ENCODE measurements at places on chromosomes 3 and 15.
A peak's percentile ranks its signal among the peaks of the same experiment; 100 is the strongest.

DNA sequence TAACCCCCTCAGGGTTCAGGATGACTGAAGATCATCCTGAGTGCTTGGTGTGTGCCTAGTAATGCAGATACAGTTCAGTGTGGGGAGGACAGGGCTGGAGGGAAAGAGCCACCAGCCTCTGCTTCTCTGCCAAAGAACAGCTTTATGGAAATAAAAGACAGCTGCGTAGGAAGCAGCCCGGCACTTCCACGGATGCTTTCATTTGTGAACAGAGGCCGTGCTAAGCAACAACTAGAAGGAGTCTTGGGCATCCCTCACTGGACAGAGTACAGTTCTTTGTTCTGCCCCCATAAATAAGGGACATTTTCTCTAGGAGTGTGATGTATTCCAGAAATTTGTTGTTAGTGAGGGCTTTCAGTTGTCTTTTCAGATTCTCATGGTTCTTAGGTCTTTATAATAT is 194.8 kb upstream of the RGMA start:
- no peak for DNase-seq
- H3K36me3 ChIP-seq = no peaks in the 10 kb centered on the region
- H3K4me1 ChIP-seq = peaks cover 2% of the 10 kb centered on the region
- no peak overlapping the region for H3K4me3 ChIP-seq

DNA sequence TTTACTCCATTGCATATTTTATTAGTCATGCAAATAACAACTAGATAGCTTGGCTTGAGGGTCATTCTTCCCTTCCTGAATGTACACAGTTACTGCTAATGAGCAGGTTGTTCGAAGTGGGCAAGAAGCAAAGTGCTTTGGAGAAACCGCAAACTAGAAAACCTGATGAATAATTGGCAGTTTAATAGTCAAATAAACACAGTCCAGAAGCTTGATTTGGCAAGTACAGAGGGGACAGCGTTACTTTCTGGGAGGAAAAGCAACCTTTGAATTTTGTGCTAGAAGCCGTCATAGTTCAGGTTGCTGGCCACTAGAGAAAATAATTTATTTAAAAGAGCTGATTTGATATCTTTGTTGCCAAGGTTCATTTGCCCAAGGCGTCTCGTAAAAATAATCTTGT is 94.9 kb downstream of the MFSD1 start:
- no peaks in the 10 kb centered on the region for H3K27me3 ChIP-seq
- no peaks in the 10 kb centered on the region for H3K36me3 ChIP-seq
- H3K4me1 ChIP-seq = no peaks in the 10 kb centered on the region
- no peak overlapping the region for H3K4me3 ChIP-seq

DNA sequence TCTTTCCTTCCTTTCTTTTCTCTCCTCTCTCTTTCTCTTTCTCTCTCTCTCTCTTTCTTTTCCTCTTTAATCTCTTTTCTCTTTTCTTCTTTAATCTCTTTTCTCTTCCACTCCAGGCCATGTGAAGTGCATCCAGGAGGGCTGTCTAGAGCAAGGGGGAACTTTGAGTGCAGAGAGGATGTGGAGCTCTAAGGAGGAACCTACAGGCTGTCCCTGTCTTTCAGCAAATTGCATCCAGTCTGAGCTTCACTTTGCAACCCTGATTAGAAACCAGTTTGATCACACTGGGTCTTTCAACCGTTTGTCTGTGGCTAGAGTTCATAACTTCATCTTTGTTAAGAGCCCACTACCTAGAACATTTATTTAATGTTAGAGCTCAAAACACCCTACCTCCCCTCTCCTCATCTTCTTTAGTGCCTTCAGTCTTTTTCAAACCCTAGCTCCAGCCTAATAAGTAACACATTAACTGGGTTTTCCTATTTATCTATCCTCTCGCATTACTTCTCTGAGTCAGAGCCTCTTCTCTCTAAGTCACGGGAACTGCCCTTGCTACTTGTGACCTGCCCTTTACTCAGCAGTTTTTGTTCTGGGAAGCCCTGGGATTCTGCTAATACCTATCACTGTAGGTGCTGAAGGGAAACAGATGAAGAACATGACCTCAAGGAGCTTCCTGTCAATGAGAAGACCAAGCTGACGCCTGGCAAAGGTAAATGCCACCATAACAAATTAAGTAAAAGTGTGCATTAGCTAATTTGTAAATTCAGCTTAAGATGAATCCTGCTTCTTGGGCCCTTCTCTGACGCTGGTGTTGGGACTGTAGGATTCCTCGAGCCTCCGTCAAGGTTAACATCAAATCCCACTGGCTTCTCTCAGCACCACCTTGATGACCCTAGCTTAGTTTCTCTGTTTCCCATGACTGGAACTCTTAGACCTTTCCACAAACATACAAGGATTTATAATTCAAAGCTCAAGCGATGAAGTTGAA is at the start of gene GCNT3:
GCNT3 (plus strand) TSS at position 508 of the 985 bp plus-strand sequence. CDS start 6,456 bp downstream, outside the sequence.
- H3K4me3 ChIP-seq = no peak within 1 kb of the TSS
- H3K4me1 ChIP-seq = no peaks in the 10 kb centered on the region
- H3K27ac ChIP-seq = no peak within 1 kb of the TSS
- H3K27me3 ChIP-seq = no peaks in the 10 kb centered on the region
- no peaks in the 10 kb centered on the region for H3K36me3 ChIP-seq
- no peak for DNase-seq

GRCh38 chr3:60948488-60948887 is 302.8 kb downstream of the FHIT start:
- no peaks in the 10 kb centered on the region for H3K36me3 ChIP-seq
- no peak overlapping the region for H3K27ac ChIP-seq
- H3K4me3 ChIP-seq = no peak overlapping the region
- no peak for DNase-seq
- no peaks in the 10 kb centered on the region for H3K27me3 ChIP-seq

DNA sequence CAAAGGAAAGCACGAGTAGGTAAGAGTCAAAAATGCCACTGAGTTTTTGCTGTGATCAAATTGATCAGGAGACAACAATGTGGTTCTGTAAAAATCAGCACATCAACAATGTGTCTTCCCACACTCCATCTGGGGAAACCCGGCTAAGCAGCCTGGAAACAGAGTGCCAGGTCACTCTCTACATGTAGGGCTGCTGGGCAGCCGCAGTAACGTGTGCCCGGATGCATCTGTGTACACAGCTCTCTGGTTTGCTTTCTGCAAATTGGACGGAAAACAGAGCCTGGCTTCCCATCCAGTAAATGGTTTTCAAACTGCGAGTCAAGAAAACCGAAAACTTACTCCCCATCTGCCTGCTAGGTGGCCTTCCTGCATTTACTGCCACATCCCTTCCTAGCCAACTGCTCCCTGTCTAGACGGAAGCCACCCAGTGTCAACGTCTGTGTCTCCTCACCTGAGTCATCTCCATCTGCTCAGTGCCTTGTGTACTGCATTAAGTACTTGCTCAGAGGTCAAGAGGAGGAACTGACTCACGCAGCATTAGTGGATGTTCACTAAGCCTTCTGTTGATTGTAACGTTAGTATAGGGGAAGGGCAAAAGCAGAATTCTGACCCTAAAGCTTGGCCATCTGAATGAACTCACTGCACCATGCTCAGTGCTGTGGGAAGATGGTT is 124.1 kb downstream of the TJP1 start:
- H3K27ac ChIP-seq = peak overlapping the region; percentile 19
- H3K27me3 ChIP-seq = no peaks in the 10 kb centered on the region
- H3K36me3 ChIP-seq = peaks cover 37% of the 10 kb centered on the region
- no peak overlapping the region for H3K4me3 ChIP-seq
- DNase-seq = peak; percentile 19

- H3K27ac ChIP-seq = no peak overlapping the region
- peaks cover 3% of the 10 kb centered on the region for H3K4me1 ChIP-seq
- H3K27me3 ChIP-seq = no peaks in the 10 kb centered on the region
Measured at GRCh38 chr3:171125010-171125409, 98.5 kb upstream of the SLC2A2 start.

- no peak overlapping the region for H3K27ac ChIP-seq
- no peak overlapping the region for H3K4me3 ChIP-seq
- no peak for DNase-seq
- H3K27me3 ChIP-seq = no peaks in the 10 kb centered on the region
- H3K4me1 ChIP-seq = no peaks in the 10 kb centered on the region
- no peaks in the 10 kb centered on the region for H3K36me3 ChIP-seq
Measured at GRCh38 chr3:134852132-134852531, 57.1 kb downstream of the EPHB1 start.
